ENCODE measurements at places on chromosomes 2 and 18.

GRCh38 chr18:5515011-5515784 is 28.6 kb downstream of the EPB41L3 start:
- DNase-seq: peak; percentile 33

GRCh38 chr2:230471074-230471473 is 55.1 kb downstream of the SP100 start:
- DNase-seq: no peak

DNA sequence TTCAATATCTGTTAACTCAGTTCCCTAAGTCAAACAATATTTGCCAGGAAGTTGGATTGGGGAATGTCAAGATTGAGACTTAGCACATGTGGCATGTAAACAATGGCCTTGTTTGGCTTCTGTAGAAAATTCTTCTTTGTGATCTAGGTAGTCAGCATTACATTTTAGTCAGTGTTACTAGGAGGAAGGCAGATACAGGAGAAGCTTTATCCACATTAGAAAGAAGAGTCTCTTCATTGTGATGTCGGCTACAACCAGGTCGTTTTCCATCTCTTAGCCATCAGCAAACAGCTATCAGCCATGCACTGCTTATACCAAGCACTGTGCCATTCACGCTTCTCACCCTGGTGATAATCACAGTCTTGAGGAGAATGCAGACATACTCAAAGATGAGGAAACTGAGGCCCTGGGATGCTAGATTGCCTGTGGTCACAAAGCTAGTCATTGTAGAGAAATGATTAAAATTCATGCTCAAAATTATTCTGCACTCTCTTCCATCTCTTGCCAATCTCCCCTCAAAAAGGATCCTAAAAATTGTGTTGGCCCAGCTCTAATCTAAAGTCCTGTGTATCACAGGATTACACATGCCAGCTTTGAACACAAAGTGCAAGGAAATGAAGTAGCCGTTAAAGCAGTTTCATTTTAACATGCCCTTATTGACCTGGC is 3.2 kb downstream of the GALNT5 start:
- no peak for DNase-seq

GRCh38 chr18:9333441-9334328 is 888 bp upstream of the TWSG1 start:
- DNase-seq: no peak

GRCh38 chr2:230205034-230205433 is 14.8 kb downstream of the SP110 start:
- no peak for DNase-seq

GRCh38 chr18:63312019-63312409 is 7.6 kb downstream of the BCL2 start:
- DNase-seq: no peak

DNA sequence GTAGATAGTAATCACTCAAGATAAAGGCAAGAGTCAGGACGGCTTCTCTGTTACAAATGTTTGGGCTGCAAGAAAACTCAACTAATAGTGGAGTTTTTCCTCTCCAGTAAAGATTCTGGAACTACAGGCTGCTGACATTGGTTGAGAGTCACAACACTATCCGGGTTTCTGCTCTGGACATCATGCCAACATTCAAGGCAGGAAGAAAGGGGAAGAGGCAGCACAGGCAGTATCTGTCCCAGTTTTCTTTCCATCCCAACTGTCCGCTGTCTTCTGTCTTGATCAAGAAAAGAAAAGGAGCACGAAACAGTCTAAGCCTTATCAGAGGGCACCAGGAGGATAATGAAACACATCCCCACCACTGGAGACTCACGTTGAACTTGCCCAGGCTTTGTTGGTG is 132.1 kb downstream of the MAIP1 start:
- no peak for DNase-seq

DNA sequence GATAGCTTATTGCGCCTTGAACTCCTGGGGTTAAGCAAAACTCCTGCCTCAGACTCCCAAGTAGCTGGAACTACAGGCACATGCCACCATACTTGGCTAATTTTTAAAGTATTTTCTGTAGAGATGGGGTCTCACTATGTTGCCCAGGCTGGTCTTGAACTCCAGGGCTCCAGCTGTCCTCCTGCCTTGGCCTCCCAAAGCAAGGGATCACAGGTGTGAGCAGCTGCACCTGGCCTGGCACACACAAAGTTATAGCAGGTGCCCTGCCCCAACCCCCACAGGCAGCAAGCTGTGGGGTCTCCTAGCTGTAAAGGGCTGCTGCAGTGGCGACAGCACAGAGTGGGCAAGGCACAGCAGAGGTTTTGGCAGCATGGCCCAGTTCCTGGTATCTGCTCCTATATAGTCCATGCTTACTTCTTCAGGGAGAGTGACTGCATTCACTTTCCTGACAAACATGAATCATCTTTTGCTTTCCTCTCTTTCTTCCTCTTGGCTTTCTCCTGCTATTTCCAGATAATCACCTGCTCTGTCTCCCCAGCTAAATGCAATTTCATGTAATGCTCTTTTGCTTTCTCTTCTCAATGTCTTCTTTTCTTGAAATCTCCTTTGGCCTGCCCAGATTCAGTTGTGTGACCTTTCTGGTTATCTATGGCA is 27.3 kb upstream of the METAP1D start:
- DNase-seq: no peak

DNA sequence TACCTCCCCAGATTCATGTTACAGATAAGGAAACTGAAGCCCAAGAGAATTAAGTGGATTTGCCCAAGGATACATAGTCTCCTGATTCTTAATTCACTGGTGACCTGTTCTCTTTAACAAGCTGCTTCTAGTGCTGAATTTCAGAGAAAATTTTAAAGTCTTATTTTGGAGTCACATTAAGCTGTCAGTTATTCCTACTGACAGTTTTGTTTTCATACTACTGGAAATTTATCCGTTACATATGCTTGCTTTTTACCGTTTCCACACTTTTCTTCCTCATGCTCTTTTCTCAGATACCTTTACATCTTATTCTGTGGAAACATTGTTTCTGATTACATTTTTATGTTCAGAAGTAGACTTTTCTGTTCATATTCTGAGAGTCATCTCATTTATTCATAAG is 1.3 kb downstream of the MOB4 start:
- no peak for DNase-seq

DNA sequence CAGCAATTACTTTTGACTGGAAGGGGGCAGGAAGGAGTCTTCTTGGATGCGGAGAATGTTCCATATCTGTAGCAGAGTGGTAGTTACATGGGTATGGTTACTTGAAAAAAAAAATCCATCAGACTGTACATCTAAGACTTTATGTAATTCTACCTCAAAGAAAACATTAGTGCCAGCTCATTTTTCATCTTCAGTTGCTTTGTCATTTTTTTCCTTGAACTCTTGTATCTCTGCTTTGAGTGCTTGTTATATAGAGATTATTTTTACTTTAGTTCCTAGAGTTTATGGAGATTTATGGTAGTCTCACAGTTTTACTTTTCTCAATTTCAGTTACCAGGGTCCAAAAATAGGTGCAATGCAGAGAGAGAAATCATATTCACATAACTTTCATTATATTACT is 60.0 kb upstream of the ITSN2 start:
- no peak for DNase-seq
